Activated T-helper 1 cell treated with anti-CD3 and anti-CD28 coated beads, Interleukin-2, amount 50 U/mL, for 16 hours (primary cell): ENCODE measurements at places on chromosomes 16 and 17.

DNA sequence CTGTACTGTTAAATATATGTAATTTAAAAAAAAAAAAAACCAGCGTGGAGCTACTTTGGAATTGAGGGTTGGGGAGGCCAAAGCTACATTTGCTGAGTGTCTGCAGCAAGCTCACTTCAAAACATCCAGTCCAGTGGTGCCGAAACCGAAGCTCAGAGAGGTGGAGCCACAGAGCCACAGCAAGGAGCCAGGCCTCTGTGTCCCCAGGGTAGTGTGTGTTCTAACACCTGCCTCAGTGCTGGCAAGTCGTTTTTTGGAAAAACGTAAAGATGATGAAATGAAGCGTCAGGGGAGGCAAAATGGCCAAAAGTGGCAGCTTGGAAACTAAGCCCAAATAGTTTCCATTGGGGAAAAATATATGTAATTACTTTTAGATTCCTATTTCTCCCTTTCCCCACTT is 36.1 kb upstream of the MRC2 start:
- no peak for DNase-seq

DNA sequence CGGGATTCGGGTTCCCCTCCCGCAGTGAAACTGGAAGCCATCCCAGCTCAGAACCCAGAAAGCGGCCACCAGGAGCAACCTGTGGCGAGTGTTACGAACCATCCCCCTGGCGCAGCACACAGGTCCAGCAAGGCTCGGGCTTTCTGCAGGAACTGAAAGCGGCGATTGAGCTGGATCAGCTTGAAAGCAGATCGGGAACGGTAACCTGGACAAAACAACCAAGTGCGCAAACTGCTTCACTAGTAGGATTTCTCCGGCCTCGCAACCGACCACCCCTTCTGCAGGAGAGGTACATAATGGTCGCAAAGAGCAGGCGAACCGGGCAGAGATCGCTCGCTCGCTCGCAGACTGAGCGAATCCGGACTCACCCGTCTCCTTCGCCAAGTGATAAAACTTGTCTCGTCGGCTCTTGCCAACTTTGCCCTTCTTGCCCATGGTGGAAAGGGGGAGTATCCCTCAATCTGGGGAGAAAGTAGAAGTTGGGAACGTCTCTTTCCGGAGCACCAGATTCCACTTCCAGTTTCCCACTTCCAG is 696 bp upstream of the PSMC5 start:
- no peak for DNase-seq

GRCh38 chr17:5282642-5283217 is 646 bp downstream of the RABEP1 start:
- DNase-seq = peak; percentile 25

DNA sequence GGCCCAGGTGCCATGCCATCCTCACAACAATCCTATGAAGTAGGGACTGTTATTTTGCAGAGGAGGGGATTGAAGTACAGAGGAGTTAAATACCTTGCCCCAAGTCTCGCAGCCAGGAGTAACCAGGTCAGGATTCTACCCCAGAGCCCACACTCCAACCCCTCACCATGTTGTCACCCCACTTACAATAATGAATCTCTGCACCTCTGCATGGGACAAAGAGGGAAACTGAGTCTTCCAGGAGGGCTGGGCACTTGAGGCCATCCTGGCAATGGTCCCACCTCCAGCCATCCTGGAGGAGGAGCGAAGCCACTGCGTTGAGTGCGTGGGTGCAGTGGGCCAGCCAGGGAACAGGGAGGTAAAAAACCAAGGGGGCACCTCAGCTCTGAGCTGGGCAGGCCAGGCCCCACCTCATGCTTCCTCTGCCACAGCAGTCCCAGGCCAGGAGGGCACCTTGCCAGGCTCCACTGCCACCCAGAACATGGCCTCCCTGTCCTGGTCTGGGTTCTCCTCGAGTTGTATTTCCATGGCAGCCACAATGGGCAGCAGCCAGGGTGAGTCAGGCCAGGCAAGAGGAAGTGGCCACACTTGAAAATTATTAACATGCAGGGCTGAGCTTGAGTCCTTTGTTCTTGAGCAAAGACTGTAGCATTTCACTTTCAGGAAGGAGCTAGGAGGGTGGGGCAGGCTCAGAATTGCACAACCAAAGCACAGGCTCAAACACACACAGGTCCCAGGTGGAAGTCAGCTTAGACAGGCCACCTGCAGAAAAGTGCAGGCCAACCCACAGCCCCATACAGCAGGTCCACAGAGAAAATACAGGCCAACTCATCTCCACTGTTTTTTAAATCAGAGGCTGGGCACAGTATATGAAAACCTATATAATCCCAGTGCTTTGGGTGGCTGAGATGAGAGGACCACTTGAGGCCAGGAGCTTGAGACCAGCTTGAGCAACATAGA is 52.1 kb downstream of the CUEDC1 start:
- DNase-seq = no peak

GRCh38 chr17:48328457-48328856 is 101.6 kb downstream of the SKAP1 start:
- DNase-seq = no peak

DNA sequence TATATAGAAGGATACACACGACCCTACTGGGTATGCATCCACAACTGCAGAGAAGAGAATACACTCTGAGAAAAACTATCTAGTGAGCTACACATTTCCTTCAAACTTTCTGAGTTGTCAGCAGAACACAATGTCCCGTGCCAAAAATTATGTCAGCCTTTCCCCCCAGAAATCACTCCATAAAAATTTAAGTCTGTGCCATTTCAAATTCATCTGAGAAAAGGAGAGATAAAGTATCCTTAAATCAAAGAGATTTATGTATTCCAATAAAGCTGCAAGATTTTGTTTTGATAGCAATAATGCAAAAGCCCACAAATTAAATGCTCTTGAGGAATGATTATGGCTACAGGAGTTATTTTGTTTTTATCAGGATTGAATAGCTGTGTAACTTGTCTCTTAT is 760.1 kb downstream of the CDH11 start:
- no peak for DNase-seq
